Stimulated activated CD4-positive, alpha-beta T cell treated with anti-CD3 and anti-CD28 coated beads, Interleukin-15, amount 100 ng/mL, for 48 hours (primary cell): ENCODE measurements at places on chromosomes 12 and 14.

DNA sequence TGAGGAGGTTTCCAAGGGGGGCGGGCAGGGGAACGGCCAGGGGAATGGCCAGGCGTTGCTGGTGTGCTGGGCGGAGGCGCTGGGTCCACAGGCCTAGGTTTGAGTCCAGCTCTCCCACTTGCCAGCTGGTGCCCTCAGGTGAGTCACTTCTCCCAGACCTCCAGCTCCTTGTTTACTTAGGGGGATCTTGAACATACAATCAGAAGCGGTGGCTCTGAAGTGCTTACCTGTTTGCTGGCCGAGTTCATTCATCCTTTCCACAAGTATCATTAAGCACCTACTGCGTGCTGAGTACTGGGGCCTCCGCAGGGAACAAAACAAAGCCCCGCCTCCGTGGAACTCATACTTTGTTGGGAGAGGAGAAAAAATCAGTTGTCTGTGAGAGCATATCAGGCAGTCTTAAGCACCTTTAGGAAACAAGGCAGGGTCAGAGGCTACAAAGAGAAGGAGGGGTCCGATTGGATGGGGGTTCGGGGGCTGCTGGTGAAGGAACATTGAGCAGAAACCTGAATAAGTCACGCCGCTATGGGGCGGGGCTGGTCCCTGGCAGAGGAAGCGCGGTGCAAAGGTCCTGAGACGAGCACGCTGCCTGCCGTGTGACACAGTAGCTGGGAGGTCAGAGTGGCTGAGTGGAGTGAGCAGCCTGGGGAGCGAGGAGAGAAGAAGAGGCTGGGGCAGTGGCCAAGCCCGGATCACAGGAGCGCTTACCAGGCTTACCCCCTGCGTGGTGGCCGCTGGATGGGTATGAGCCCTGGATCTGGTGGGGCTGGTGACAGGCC, 15.1 kb downstream of the MVK start:
- DNase-seq, result no peak

GRCh38 chr12:47803191-47803875, 16.4 kb downstream of the HDAC7 start:
- DNase-seq, result no peak

GRCh38 chr14:69848903-69849391, 30.3 kb upstream of the SMOC1 start:
- DNase-seq, result no peak

DNA sequence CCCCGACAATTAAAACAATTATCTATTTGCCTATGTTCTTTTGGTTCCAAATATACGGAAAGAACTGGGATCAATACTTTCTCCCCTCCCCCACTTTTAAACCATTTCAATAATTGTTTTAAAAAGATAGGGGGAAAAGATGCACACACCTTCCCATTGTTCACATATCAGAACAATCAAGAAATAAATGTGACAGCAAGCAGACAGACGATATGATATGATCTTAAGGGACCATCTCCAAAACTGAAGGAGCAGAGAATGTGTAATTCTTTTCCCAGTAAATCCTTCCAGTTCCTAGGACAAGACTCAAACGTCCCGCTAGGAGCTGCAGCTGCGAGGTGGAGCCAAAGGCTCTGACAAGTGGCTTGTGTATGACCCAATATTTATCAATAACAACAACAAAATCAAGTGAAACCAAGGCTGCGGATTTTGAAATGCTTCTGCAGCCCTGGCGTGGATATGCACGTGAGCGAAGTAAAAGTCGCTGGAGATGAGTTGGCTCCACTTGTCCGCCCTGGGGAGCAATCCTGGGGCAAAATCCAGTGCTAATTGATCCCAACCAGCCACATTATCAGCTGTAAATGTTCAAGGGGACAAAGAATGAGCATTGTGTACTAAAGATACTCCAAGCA, 8.2 kb upstream of the FOXG1 start:
- DNase-seq, result no peak
